ENCODE measurements at places on chromosomes 3 and 15.

- DNase-seq = no peak
Observed at GRCh38 chr15:59133929-59134427, 29.0 kb downstream of the CCNB2 start.

- DNase-seq = no peak
Observed at GRCh38 chr3:139630542-139630941, 47.2 kb downstream of the NMNAT3 start.

DNA sequence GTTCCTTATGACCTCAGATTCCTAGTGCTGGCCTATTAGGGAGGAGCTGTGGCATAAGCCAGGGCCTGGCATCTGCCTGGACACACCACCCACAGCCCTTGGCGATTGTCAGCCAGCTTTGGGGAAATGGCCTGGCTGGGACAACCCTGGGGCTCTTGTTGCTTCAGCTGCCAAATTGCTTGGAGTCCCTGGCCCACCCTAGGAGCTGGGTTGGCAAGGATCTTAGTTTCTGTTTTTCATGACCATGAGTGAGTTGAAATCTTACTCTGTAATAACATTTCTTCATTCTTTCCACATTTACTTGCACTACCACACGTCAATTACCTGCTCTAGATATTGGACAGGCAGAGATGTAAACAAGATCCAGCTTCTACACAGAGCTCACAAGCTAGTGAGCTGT, 1.9 kb upstream of the MYZAP start:
- DNase-seq = no peak

GRCh38 chr3:56800832-56801661, 702 bp downstream of the ARHGEF3 start:
- DNase-seq = no peak

GRCh38 chr3:19183584-19183983, 35.3 kb downstream of the KCNH8 start:
- no peak for DNase-seq

- DNase-seq = no peak
Observed at GRCh38 chr3:10121064-10121463, 5.6 kb downstream of the BRK1 start.

DNA sequence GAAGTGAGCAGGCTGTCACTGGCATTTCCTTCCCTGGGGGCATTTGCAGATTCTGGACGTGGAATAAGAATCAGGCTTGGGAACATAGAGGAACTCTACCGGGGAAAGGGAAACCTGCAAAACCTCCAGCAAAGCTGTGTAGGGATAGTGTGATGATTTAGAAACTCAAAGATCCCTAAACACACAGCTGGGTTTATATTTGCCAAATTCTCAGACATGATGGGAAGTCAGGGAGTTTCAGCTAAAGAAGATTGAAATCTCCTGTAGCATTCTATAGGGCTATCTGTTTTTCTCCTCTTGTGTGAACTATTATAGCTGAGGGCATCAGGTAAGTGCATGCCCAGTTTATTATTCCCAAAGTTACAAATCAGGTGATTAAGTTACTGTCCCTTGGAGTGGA, 9.2 kb upstream of the CLEC3B start:
- DNase-seq = no peak

- no peak for DNase-seq
Observed at GRCh38 chr3:130935761-130936492, 42.0 kb downstream of the ATP2C1 start.

GRCh38 chr15:44710236-44711095, 657 bp downstream of the PATL2 start:
- no peak for DNase-seq

DNA sequence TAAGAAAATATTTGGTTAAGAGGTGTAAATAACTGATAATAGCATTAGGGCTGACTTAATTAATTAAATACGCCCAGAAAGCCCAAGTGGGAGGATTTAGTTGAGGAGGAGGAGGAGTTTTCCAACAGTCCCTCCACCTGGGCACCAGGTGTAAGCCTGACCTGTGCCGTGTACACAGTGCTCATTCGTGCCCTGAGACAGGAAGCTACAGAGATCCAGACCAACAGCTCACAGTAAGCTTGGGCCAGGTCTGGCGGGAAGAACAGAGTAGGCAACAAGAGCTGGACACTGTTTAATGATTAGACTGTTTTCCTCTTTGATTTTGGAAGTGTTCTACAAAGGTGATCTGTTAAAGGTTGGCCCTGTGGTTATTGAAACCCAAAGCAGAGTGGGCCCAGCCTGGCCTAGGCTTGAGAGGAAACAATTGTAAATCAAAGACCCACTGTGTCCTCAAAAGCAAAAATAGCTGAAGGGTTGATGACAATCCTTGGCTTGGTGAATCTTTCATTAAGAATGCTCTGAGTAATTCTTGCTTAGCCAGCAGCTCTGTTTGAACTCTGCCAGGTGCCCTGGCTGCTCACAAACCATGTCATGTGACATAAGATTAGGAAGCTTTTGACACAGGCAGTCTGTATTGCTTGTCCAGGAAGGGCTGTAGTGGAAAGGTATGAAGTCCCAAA, 13.8 kb downstream of the SQOR start:
- DNase-seq = no peak

- DNase-seq = no peak
Observed at GRCh38 chr15:71116366-71116765, 1.1 kb downstream of the THSD4 start.

- no peak for DNase-seq
Observed at GRCh38 chr3:49924683-49925082, 4.9 kb downstream of the MON1A start.

GRCh38 chr3:77933926-77934325, 894.0 kb downstream of the ROBO2 start:
- DNase-seq = no peak

DNA sequence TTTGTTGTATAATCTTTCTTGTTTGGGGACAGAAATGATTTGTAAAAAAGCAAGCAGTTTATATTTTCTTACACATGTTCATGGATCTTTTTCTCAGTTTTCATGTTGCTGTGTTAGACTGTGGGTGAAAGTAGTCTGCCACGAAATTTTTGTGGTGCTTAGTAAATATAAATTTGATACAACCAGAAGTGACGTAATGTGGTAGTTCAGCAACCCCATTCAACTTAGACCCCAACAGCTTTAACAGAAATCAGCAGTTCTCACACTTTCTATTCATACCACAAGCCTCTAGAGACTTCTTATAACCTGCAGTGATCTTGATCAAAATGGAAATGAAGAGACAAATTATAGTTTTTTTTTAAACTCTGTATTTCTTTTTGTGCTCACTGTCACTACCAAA, 120.2 kb upstream of the IGSF10 start:
- DNase-seq = no peak

DNA sequence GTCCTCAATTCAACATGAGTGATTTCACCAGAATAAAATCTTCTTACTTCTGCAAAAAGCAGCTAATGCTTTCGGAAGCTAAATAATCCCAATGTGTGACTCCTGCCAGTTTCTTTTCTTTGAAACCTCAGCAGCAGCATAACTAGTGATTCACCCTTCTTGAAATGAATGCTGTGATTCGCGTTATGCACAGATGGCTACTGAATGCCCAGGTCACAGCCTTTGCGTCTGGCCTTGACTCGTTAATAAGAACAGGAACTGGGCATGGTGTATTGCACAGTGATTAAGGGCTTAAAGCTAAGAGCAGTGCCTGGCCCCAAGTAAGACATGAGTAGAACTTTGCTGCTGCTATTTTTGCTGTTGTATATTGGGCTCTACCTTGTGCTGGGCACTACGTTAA, 19.0 kb downstream of the CGNL1 start:
- peak; percentile 68 for DNase-seq

DNA sequence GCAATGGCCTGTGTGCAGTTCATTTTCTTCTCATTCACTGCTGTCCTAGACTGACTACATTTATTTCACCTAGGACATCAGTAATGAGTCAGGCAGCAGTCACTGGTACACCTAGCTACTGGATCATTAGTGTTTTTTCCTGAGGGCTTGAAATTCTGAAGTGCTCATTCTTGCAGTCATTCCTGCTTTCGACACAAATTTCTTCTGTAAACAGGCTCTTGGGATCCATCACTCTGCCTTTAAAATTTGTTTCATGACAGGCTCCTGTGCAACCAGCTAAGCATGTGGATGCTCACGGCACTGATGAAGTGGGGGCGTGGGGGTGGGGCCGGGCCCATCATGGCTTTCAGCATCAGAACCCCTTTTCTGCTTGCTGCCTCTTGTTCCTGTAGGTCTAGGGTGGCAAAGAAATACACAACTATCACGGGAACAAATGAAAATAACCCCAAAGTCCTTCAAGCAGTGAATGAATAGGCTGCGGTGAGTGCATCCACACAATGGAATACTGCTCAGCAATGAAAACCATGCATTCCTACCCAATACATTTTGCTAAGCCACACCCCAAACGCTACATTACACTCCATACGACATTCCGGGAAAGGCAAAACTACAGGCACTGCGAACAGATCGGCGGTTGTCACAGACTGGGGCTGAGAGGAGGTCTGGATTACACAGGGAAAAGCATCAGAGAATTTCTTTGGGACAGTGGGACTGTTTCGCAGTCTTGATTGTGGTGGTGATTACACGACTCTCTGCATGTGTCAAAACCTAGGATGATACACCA, 9.3 kb upstream of the MELTF start:
- DNase-seq = no peak

GRCh38 chr3:72341920-72342319, 506.3 kb downstream of the SHQ1 start:
- DNase-seq = peak; percentile 72

GRCh38 chr3:51544011-51544775, 5.7 kb downstream of the RAD54L2 start:
- DNase-seq = no peak

GRCh38 chr15:86857701-86858100, 778.0 kb downstream of the AGBL1 start:
- DNase-seq = no peak

DNA sequence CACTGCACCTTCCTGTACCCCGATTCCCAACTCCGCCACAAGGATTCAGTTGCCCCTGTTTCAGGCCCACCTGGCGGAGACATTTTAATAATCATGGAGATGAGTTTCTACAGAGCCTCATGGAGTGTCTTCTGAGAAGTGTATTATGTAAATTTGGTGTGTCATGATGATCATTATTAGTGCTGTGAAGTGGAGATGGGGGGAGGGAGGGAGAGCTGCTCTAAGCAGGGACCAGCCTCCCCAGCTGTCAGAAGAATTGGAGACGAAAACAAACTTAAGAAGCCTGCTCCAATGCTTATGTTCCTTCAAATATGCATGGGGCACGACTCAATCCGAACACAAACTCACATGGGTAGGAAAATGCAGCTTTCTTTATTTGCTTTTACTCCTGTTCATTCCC, 127.8 kb downstream of the EPHB1 start:
- no peak for DNase-seq

DNA sequence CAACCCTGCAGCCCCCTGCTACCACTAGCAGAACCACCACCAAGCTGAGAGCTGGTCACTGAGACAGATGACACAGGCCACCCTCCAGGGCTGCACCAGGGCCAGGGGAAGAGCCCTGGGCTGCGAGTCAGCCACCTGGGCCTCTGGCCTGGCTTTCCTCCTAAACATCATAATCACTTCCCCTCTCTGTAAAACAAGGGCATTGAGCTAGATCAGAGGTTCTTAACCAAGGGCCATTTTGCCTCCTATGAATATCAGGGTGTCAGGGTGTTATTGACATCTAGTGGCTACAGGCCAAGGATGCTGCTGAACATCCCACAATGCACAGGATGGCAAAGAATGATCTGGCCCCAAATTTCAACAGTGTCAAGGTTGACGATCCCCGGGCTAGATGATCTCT, 25.2 kb downstream of the TLE3 start:
- no peak for DNase-seq

- DNase-seq = no peak
Observed at GRCh38 chr15:41691471-41691870, 31.3 kb downstream of the MGA start.

DNA sequence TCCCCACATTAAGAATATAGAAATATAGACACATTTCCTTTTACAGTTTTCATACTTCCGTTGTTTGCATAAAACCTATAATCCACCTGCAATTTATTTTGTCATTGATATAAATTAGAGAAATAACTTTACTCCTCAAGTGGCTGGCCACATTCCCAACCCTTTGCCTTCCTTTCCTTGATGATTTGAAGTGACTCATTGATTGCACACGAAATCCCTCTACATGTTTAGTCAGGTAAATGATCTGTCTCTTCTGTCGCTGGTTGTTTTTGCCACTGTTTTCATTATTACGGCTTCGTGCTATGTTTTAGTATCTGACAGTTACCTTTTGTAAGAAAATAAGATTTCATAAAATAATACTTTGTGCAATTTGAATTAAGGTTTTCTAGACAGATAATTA, 272.2 kb upstream of the NR2E3 start:
- DNase-seq = no peak

DNA sequence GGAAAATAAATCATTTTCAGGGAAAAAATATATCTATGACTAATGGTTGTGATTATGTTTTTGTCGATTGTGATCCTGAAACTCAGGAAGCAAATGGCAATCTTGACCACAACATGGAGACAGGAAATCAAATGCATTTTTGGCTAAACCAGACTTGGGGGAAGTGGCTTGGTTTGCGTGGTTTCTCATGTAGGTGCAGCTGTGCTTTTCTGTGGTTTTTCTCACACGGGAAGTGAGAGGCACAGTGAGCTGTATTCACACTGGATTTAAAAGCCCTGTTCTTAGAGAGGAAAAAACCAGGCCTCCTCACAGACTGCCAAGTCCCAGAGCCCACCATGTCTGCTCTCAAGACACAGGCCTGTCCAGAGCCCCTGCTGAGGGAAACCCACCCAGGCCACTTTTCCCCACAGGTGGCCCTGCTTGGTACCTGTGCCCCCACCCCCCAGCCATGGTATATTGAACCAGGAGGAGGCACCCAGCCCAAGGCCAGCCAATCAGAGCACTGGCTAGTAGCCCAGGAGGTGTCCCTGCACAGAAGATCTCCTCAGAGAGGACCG, 46.1 kb downstream of the BTD start:
- DNase-seq = no peak

GRCh38 chr15:33309602-33310276, 1.0 kb upstream of the RYR3 start:
- peak; percentile 73 for DNase-seq

DNA sequence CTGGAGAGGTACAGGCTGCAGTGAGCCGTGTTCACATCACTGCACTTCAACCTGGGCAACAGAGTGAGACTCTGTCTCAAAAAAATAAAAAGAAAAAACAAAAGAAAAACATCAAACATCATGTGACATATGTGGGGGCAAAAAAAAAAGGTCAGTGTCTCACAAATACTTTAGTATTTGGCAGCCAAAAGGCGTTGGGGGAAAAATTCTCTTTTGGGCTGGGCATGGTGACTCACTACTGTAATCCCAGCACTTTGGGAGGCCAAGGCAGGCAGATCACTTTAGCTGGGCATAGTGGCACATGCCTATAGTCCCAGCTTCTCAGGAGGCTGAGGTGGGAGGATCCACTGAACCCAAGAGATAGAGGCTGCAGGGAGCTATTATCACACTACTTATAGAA, 47.6 kb downstream of the TMCC1 start:
- no peak for DNase-seq

DNA sequence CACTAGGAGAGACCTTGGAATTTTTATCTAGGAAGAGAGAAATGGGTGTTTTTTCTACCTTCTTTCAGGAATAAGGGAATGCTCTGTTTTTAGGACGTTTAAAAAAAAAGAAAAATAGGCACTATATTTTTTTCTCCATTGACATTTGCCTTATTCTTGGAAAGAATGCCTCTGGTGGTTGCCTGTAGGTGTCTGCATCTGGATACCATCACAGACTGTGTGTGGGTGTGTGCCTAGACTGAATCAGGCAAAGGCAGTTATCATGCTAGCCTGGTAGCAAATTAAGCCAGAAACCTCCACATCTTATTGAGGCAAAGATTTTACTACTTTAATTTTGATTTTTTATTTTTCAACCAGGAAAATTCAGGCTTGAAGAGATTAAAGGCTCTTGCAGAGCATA, 513.6 kb upstream of the KCNMB2 start:
- DNase-seq = no peak

Measured in WERI-Rb-1 (cell line).